GM20000 (cell line): ENCODE measurements at places on chromosomes 11 and 22.

DNA sequence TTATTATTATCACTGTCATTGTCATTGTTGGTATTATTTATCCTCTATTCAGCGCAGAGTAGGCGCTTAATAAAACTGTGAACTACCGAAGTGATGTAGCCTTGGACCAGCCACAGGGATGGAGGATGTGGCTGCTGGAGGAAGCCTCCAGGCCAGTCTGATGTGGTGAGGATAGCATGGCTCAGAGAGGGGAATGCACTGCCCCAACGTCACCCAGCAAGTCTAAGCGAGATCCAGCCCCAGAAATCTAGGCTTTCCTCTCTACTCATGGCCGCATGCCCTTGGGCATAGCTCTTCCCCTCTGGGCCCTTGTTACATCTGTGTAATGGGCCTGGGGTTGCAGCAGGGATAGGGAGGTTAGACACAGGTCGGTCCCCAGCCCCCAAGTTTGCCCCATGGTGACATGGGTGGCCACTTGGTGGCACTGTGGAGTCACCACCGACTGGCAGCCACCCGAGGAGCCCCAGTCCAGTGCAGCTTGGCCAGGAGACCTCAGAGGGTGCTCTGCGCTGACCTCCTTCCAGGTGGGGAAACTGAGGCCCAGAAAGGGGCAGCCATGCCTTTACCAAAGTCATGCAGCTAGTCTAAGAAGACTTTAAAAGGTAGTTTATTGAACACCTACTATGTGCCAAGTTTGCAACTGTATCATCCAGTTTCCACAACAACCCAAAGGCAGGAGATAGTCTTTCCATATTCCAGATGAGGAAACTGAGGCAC lies 395.7 kb downstream of the MN1 start:
- DNase-seq, result peak; percentile 38

- no peak for DNase-seq
These were observed 10.0 kb downstream of the TBX1 start for GRCh38 chr22:19770349-19771220.

DNA sequence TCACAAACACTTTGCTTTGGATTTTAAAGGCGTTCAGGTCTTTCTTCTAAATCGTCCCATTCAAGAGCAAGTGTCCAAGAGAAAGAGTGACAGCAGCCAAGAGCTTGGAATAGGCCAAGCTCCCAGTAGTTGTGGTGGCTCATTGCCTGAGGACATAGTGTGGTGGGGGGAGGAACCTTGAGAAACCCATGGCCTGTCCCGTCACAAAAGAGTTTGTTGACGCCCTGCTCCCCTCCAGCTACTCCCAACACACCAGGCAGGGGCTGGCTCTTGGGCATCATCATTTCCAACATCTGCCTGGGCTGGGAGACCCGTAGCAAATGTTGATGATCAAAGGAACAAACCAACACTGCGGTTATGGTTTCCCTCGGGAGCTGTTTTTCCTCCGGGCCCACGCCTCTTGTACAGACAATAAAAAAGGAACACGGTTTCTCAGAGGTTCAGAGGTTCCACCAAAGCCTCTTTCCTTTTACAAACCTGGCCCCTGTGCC lies 20.8 kb downstream of the FADS3 start:
- no peak for DNase-seq

GRCh38 chr22:29408940-29409339 lies 20.6 kb upstream of the AP1B1 start:
- DNase-seq, result no peak

DNA sequence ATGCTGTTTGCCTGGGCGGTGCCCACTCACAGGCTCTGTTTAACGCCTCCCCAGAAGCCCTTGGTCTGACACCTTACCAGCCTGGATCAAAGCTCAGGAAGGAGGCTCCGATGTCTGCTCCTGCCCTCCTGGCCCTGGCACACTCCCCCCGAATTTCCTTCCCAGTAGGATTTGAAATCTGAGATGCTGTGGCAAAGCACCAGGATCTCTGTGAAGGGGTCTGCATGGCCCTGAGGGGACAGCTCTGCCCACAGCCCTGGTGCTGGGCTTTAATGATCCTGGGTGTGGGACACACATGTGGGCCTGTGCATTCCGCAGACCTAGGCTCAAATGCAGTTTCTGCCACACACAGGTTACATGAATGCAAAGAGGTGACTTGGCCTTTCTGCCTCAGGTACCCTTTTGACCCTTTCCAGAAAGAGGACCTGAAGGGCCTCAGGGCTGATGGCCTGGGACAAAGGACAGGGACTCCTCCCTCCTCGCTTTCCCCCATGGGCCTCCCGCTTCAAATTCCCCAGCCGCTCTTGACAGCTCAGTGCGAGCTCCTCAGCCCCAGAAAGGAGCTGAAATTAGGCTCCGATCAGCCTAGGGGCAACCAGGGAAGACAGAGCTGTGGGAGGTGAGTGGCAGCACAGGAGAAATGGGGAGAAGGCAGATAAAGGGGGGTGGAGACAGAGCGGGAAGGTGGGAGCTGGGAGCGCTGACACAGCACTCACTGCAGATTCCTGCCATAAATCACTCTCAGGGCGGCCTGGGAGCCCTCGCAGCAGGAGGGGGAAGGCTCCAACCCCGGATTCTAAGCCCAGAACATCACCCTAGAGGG lies 41.3 kb downstream of the TRIM29 start:
- DNase-seq, result no peak

GRCh38 chr11:129230006-129230405 lies 37.9 kb upstream of the ARHGAP32 start:
- no peak for DNase-seq

DNA sequence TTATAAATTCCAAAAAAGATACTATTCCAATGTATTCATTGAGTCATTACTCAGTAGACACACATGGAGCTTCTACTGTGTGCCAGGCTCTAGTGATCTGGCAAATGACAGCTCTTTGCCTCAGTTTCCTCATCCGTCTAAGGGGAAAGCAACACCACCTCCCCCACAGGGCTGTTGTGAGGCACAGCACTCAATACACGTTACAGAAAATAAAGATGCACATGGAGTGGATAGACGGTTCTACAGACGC lies 6.5 kb upstream of the MALAT1 start:
- no peak for DNase-seq

- peak; percentile 69 for DNase-seq
These were observed 908 bp downstream of the PLCB3 start for GRCh38 chr11:64252003-64252872.

- DNase-seq, result no peak
These were observed 57.3 kb upstream of the SLN start for GRCh38 chr11:107769189-107769588.

- DNase-seq, result no peak
These were observed 18.3 kb downstream of the CYTH4 start for GRCh38 chr22:37300551-37301017.

GRCh38 chr11:115324581-115325432 lies 179.4 kb downstream of the CADM1 start:
- DNase-seq, result peak; percentile 53

DNA sequence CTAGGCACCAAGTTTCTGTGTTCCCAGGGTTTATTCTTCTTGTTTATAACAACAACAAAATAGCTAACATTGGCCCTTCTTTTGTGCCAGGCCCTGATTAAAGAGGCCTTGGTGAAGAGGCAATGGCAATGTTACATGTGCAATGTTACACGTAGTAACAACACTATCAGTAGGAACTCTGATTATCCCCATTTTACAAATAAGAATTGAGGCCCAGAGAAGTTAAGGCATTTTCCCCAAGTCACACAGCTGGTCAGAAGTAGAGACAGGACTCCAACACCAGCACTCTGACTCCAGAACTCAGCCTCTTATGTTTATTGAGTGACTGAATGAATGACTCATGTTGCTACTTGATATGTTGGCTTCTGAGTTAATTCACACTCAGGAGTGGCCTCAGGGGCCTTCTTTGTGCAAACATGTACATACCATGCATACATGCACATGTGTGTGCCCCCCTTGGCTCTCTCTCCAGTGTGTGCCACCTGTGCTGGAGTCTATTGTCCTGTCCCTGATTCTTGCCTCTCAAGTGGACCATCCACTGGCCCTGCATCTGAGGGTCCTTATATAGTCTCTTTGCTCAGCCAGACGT lies 98.4 kb downstream of the TP53I11 start:
- DNase-seq, result no peak

GRCh38 chr11:88632163-88632562 lies 294.6 kb upstream of the CTSC start:
- DNase-seq, result no peak

DNA sequence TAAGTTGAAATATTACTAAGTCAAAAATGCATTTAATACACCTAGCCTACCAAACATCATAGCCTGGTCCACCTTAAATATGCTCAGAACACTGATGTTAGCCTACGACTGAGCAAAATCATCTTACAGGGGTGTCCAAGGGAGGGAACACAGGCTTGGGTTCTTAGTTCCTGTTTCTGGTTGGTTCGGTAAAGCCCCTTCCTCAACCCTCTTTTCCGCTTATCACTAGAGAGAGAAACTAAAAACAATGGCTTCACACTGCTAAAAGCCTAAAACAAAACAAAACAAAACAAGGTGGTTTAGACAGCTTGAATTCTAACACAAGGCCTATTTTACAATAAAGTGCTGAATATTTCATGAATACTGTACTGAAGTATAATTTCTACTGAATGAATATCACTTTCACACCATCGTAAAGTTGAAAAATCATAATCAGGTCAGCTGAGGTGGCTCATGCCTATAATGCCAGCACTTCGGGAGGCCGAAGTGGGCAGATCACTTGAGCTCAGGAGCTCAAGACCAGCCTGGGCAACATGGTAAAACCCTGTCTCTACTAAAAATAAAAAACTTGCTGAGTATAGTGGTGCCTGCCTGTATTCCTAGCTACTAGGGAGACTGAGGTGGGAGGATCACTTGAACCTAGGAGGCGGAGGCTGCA lies 118.0 kb downstream of the SIK3 start:
- DNase-seq, result peak; percentile 58

GRCh38 chr11:111372538-111372937 lies 6.5 kb downstream of the POU2AF1 start:
- DNase-seq, result no peak

GRCh38 chr11:111454561-111455192 lies 57.5 kb downstream of the BTG4 start:
- peak; percentile 61 for DNase-seq

GRCh38 chr11:119976805-119977560 lies 160.9 kb downstream of the TRIM29 start:
- no peak for DNase-seq

- no peak for DNase-seq
These were observed 28.8 kb downstream of the YAP1 start for GRCh38 chr11:102139081-102139498.

DNA sequence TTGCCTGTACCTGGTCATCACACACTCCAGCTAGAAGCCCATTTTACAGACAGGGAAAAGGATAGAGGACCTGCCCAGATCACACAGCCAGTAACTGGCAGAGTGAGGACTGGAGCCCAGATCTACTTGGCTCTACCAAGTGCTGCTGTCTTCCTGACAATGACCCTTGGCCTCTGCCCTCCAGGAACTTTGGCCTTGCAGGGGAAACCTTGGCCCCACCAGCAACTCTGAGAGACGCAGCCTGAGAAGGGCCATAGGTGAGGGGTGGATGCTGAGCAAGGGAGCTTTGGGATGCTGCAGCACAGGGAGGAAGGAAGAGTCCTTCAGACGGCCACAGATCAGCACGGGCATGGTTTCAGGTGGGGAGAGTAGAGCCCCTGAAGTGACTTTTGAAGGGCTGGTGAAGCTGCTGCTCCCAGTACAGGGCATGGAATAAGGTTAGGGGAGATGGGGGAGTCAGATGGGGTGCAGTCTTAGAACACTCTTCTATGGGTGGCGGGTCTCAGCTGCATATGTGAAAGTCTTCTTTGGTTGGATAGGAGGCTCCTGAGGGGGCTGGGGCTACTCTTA lies 2.0 kb upstream of the CAPN5 start:
- peak; percentile 5 for DNase-seq

- DNase-seq, result no peak
These were observed 18.0 kb downstream of the MN1 start for GRCh38 chr22:27783436-27784119.

DNA sequence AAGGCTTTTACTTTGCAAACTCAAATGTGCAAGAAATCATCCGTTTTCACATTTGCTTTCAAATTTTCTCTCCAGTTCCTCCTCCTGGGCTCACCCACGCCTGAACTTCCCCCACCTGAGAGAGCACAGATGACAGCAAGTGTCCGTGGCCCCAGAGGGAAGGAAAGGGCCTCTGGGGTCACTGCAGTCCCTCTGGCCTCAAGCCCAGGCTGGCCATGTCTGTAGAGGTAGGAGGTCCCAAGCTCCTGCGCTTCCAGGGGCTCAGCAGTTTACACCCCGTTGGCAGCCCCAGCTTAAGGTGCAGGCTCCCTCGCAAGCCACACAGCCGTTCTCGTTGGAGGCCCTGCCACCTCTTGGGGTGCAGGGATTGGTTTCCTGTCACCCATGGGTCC lies 40.5 kb upstream of the PRDM11 start:
- no peak for DNase-seq

DNA sequence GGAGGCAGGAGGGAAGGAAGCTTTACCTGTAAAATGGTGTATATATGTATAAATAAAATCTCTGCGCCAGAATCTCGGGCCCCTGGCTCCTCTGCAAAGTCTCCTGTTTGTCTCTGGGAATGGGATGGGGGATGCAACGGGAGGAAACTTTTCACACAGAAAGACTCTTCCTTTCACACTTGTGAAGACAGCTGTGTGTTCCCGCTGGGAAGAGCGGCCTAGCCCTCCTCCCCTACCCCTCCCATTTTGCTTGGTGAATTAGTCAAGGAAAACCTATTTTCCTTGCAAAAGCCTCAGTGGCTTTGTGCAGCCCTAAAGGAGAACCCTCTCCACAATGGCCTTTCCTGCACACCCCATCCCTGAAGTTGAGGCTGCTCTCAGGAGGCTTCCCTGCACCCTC lies 9.4 kb upstream of the IGF2 start:
- DNase-seq, result no peak

DNA sequence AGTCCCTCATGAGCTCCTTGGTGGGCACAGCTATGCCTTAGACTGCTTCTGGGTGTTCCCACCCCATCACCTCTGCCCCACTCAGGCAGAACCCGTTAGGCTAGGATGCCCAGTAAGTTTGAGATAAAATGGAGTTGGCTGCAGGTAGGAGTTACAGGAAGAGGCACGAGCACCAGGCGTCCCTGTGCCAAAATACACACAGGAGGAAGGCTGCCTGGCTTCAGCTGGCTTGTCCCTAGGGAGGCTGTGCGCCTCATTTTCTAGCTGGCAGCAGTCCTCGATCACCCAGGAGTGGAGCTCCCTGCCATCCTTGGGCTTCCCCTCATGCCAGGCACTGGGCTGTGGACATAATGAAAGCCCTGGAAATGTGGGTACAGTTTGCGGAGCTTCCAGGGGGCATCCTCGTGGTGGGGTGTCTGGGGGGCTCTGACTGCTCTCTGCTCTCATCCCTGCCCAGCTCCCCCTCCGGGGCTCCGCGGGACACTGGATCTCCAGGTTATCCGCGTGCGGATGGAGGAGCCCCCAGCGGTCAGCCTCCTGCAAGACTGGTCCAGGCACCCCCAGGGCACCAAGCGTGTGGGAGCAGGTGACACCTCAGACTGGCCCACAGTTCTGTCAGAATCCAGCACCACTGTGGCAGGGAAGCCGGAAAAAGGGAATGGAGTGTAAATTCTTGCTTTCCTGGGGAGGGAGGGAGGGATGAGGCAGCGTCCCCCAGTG lies 12.3 kb upstream of the MARK2 start:
- no peak for DNase-seq
